SJSA1 (cell line): ENCODE measurements at places on chromosomes 2 and 18. TPM values are rescaled to one million over a fixed set of nuclear protein-coding genes. Genes with fewer than 3 reads are reported as not detected.

DNA sequence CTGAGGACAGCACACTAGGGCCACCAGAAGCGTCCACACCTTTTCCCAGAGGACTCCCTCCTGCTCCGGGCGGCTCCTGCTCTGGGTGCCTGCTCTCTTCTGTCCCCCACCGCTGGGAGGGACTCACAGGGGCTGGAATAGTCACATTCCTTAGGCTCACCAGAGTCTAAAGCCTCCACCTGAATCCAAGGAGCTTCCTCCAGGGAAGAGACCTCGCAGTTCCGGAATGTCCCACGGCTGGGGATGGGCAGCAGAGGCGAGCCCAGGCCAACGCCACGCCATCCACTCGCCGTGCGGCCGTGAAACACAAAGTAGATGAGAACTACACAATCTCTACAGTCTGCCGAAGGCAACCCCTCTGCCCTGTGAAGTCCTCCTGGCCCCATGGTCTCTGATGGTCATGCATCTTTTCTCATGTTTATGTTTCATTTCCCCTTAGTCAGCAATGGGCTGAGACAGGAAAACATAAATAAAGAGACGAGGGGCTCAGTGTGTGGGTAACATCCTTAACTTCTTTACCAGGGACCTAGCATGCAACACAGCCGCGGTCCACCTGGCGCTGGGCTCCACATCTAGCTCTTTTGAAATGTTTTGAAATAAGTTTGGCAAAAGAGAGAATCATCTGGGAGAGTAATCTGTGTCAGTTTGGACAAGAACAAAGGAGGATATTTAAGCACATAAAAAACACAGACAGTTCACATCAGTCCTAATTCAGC is 98.4 kb downstream of the PXDN start:
- peaks cover 28% of the 10 kb centered on the region for H3K4me1 ChIP-seq
- H3K4me3 ChIP-seq, result no peak overlapping the region
- peaks cover 96% of the 10 kb centered on the region for H3K36me3 ChIP-seq
- H3K27ac ChIP-seq, result no peak overlapping the region
- H3K27me3 ChIP-seq, result no peaks in the 10 kb centered on the region

DNA sequence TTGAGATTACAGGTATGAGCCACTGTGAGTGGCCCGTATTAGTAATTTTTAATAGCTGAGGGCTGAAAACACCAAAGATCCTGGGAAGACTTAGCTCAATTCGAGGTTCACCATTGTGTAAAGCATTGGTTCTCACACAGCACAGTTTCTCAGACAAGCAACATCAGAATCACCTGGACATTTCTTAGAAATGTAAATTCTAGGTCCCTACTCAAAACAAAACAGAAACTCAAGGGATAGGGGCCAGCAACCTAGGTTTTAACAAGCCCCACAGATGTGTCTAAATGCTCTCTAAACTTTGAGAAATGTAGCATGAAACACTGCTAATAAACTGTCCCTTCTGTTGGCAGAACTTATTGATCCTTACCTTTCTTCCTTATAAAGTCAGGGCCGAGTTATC is 681.2 kb downstream of the RNF144A start:
- H3K4me1 ChIP-seq, result no peaks in the 10 kb centered on the region
- no peak overlapping the region for H3K27ac ChIP-seq
- H3K4me3 ChIP-seq, result no peak overlapping the region
- no peaks in the 10 kb centered on the region for H3K27me3 ChIP-seq
- no peak for DNase-seq
- no peaks in the 10 kb centered on the region for H3K36me3 ChIP-seq

GRCh38 chr2:221567809-221568208 is 4.3 kb downstream of the EPHA4 start:
- peaks cover 20% of the 10 kb centered on the region for H3K4me1 ChIP-seq
- H3K27me3 ChIP-seq, result peaks cover 6% of the 10 kb centered on the region; the same call in 1 of the 2 replicates
- DNase-seq, result no peak
- no peak overlapping the region for H3K27ac ChIP-seq
- H3K4me3 ChIP-seq, result no peak overlapping the region
- H3K36me3 ChIP-seq, result no peaks in the 10 kb centered on the region

DNA sequence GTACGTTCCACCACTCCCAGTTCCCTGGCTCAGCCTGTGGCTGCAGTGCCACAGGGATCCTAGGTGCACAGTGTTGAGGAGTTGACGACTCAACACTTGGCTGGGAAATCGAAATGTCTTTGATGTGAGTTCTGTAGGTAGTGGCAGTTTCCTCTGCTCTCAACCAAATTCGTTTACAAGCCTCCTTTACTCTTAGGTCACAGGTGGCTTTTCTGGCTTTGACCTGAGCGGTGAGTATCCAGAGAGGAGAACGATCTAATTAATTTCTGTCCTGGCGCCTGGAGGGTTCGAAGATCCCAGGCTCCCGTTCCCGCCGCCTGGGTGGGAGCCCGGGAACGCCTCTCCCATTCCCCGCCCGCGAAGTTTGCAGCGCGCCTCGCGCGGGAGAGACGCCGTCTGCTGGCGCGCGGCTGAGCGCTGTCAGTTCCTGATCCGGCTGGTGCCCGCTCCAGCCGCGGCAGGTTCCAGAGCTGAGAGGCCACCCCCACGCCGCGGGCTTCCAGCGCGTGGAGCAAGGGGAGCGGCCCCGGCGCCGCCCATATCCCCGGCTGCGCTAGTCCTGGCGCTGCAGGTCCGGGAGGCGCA is at the start of gene LAMA3:
Gene LAMA3 (plus strand): TSS at position 423 of the 585 bp plus-strand sequence. CDS start 231 bp downstream, outside the sequence.
- no peak within 1 kb of the TSS for H3K27ac ChIP-seq
- H3K4me3 ChIP-seq, result peak within 1 kb of the TSS; percentile 27
- peak; percentile 22 for DNase-seq
- H3K27me3 ChIP-seq, result peaks cover 40% of the 10 kb centered on the region

DNA sequence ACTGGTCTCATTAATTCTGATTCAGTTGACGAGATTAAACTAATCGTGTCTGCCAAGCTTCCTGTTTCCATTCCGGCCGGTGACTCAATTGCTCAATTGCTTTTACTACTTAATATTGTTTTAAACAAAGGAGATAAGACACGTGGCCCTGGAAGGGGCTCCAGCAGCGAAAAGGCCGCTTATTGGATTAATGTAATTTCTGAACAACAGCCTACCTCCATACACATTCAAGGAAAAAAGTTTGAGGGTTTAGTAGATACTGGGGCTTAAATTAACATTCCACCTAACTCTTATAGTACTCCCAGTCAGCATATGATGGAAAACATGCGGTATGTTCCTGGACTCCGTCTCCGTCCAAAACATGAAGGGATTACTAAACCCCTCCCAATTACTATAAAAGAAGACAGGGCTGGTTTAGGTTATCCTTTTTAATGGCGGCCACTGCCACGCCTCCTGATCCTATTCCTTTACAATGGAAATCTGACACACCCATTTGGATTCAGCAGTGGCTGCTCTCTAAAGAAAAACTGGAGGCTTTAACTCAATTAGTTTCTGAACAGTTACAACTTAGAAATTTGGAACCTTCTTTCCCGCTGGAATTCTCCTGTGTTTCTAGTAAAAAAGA is 27.1 kb downstream of the VPS54 start:
- no peak overlapping the region for H3K4me3 ChIP-seq
- DNase-seq, result no peak
- H3K36me3 ChIP-seq, result no peaks in the 10 kb centered on the region
- no peaks in the 10 kb centered on the region for H3K27me3 ChIP-seq
- H3K27ac ChIP-seq, result no peak overlapping the region

DNA sequence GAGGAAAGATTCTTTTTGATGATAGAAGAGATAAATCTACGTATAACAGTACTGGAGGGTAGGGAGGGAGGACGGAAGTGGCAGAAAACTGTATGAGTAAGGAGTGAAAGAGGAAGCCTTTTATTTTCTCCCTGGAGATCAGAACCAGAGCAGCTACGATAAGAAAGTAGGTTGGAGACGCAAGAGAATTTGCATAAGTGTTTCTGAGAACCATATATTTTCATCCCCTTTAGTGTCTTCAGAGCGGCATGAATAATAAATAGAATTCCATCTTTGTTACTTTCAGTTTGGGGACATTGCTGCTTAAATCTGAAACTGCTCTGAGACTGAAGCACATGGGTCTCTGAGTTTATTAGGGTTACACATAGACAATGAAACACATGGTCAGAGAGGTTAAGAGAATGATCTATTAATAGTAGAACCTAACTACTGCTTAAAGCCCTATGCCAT is 230.2 kb upstream of the TNP1 start:
- peak overlapping the region; percentile 18 for H3K4me3 ChIP-seq
- DNase-seq, result peak; percentile 48

GRCh38 chr2:85951351-85952067 is 62.7 kb upstream of the ST3GAL5 start:
- no peak overlapping the region for H3K4me3 ChIP-seq
- no peak overlapping the region for H3K27ac ChIP-seq
- no peaks in the 10 kb centered on the region for H3K36me3 ChIP-seq
- no peaks in the 10 kb centered on the region for H3K27me3 ChIP-seq
- no peak for DNase-seq
- no peaks in the 10 kb centered on the region; the same call in 1 of the 2 replicates for H3K4me1 ChIP-seq

DNA sequence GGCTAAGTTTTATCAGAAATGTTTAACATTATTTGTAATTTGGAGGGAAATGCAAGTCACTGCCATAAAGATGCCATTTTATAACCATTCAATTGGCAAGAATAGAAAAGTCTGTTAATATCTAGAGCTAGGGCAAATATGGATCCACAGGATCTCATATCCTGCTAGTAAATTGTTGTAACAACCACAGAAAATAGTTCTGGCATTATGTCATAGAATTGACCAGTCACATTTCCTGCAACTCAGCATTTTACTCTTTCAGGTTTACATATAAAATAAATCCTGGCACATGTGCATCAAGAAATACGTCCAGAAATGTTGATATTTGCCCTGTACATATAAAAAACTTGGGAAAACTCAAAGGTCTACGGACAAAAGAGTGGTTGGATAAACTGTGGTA is 32.9 kb downstream of the OSBPL6 start:
- no peak overlapping the region for H3K4me3 ChIP-seq
- no peak for DNase-seq
- no peaks in the 10 kb centered on the region for H3K36me3 ChIP-seq

DNA sequence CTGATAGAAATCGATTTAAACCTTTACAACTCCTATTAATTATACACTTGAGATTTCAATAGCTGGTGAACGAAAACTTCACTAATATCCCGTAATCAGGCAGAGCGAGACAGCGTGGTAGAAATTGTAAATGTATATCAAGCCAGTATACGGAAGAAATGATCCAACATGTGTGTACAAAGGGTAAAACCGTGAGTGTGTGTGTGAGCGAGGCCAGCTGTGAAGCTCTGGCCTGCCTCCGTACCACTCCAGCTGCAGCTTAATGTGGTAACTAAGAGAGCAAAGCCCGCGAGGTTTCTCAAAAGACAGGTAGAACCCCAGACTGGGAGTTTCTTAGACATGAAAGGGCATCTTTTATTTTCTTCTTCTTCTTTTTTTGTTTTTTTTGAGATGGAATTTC is 52.3 kb upstream of the ZNF516 start:
- no peaks in the 10 kb centered on the region; the same call in 1 of the 2 replicates for H3K27me3 ChIP-seq
- H3K4me3 ChIP-seq, result no peak overlapping the region
- no peak overlapping the region for H3K27ac ChIP-seq
- no peak for DNase-seq
- H3K36me3 ChIP-seq, result no peaks in the 10 kb centered on the region

DNA sequence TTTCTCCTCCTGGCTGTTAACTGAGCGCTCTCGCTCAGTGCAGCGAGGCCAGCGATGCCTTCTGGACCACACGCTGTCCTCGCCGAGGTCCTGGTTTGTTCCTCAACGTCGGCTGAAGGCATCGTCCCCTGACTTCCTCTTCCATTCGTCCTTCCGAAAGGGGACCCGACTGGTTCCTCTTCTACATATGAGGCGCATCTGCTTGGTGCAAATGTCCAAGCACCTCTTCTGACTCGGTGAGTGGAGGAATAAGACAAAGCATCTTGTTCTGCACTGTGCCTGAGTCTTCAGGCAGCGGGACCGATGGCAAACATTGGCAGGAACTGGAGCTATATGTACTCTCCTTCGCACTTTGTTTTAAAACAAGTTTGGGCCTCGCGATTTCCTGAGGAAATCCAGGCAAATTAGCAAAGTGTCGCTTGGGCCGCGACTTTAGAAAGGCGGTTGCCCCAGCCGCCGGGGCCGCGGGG is 621 bp upstream of the KCNS3 start:
- H3K27ac ChIP-seq, result no peak overlapping the region
- no peaks in the 10 kb centered on the region for H3K27me3 ChIP-seq
- peak overlapping the region; percentile 80 for H3K4me3 ChIP-seq
- no peak for DNase-seq

GRCh38 chr2:127790694-127791529 is 20.1 kb downstream of the WDR33 start:
- no peak overlapping the region for H3K4me3 ChIP-seq
- H3K27ac ChIP-seq, result no peak overlapping the region
- DNase-seq, result no peak
- H3K36me3 ChIP-seq, result peaks cover 3% of the 10 kb centered on the region; the same call in 1 of the 2 replicates
- H3K4me1 ChIP-seq, result no peaks in the 10 kb centered on the region
- no peaks in the 10 kb centered on the region for H3K27me3 ChIP-seq

- H3K4me1 ChIP-seq, result no peaks in the 10 kb centered on the region
- no peak overlapping the region for H3K27ac ChIP-seq
- no peaks in the 10 kb centered on the region for H3K36me3 ChIP-seq
- DNase-seq, result no peak
Measured at GRCh38 chr2:161486111-161486510, 70.0 kb downstream of the TBR1 start.

DNA sequence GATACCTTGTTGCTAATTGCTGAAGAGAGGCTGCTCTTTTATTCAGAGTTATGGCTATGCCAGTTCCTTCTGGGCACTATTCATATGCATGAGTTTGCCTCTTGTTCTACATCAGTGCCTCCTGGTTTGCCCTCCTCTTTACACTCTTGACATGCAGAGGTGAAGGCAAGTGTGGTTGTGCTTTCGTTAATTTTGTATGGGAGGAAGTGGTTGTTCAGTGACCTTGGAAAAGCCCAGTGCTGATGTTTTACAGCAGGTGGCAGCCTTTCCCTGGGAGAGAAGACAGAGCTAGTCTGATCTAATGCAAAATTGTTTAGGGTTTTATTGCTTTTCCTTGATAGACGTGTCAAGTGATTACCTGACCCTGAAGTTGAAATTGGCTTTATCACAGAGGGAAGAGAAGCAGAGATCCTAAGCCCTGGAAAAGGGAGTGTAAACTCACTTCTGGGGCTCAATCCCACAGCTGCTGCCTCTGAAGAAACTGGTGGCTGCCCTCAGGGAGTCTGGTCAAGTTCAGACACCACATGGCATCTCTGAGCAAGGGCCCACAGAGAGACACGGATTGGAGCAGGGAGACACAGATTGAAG is 30.5 kb upstream of the VPS54 start:
- H3K4me3 ChIP-seq, result no peak overlapping the region
- H3K27me3 ChIP-seq, result no peaks in the 10 kb centered on the region
- H3K27ac ChIP-seq, result no peak overlapping the region

GRCh38 chr2:29191817-29192216 is 76.6 kb downstream of the CLIP4 start:
- no peaks in the 10 kb centered on the region for H3K36me3 ChIP-seq
- H3K4me1 ChIP-seq, result peaks cover 14% of the 10 kb centered on the region
- H3K27me3 ChIP-seq, result no peaks in the 10 kb centered on the region
- no peak overlapping the region; the same call in 1 of the 2 replicates for H3K27ac ChIP-seq

The FAM237A gene
- not detected in 2 replicates for total RNA-seq

The LMAN1 gene
- total RNA-seq, result 158 and 159 TPM in 2 replicates

The ALPP gene
- total RNA-seq, result 0.45 TPM in 1 of 2 replicates, not detected in the other

The GNLY gene
- total RNA-seq, result not detected in 2 replicates

The GALNT3 gene
- total RNA-seq, result 2.2 TPM in 1 of 2 replicates, not detected in the other

The CDH2 gene
- 47.2 and 75.7 TPM in 2 replicates for total RNA-seq

The NTSR2 gene
- not detected in 2 replicates for total RNA-seq

The ARHGAP15 gene
- not detected in 2 replicates for total RNA-seq

The PKDCC gene
- total RNA-seq, result 60.1 and 65.3 TPM in 2 replicates
